ENCODE measurements at places on chromosomes 6 and 20.

GRCh38 chr6:30461055-30461454, 28.3 kb upstream of the HLA-E start:
- DNase-seq = no peak

DNA sequence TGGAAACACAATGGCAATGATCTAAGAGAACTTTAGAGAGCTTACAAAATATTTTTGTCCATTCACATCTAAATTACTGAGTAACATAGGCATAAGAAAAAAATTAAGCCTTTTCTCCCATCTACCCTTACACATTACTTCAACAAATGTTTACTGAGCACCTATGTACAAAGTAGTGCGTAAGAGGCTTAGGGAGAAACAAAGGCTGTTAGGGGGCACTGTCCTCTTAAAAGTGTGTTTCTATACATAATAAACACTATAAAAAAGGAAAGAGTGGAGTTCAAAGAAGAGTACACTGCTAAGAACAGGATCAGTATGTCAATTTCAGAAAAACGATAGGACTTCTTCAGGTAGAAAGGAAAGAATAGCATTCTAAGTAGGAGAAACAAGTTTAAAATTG, 12.2 kb downstream of the ILRUN start:
- no peak for DNase-seq

DNA sequence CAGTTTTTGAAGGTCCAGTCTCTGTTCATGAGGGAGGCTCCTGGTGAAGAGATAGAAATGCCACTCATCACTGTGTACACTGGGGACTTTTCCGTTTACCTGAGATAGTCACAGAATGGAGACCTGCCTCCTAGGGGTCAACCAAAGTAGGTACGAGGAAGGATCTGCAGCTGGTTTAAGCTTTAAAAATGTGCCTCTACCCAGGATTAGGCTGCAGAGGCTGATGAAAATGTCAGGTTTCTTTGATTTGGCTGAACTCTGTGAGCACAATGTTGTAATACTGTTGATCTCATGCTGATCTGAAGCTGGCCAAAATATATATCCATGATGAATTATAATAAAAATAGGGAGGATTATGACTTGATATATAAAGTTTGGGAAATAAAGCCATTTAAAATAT, 182.7 kb downstream of the ADAT2 start:
- DNase-seq = no peak

DNA sequence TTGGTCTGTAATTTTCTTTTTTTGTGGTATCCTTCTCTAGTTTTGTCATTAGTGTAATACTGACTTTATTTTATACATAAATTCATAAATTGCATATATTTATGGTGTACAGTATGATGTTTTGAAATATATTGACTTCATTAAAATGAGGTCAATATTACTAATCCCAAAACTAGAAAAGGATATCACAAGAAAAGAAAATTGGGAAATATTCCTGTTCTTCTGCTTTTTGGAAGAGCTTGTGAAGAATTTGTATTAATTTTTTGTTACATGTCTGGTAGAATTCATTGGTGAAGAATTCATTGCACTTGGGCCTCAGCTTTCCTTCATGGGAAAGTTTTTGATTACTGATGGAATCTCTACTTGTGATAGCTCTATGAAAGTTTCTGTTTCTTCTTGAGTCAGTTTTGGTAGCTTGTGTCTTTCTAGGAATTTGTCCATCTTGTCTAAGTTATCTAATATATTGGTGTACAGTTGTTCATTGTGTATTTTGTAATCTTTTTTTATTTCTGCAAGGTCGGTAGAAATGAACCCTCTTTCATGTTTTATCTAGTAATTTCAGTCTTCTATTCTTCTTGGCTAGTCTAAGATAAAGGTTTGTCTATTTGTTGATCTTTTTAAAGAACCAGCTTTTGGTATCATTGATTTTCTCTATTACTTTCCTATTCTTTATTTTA, 11.3 kb upstream of the ZNF451 start:
- DNase-seq = no peak

- DNase-seq = no peak
These were observed 90.0 kb upstream of the CEP162 start for GRCh38 chr6:84317463-84317862.

DNA sequence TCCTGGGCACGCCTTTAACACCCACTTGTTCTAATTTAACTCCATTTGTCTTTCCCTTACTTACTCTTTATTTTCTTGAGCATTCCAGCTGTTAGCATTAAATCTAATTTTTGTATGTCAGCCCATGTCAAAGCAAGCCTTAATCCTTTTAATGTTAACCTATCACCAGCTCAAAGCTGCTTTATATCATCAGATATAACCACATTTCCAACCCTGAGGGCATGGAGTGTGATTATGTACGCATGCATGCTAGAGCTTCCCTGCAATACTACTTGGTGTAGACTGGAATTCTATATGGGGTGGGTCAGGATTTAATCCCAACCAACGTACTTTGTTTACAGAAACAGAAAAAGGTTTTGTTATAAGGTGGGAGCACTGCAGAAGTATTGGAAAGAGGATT, 139.4 kb upstream of the HMGN3 start:
- DNase-seq = no peak

DNA sequence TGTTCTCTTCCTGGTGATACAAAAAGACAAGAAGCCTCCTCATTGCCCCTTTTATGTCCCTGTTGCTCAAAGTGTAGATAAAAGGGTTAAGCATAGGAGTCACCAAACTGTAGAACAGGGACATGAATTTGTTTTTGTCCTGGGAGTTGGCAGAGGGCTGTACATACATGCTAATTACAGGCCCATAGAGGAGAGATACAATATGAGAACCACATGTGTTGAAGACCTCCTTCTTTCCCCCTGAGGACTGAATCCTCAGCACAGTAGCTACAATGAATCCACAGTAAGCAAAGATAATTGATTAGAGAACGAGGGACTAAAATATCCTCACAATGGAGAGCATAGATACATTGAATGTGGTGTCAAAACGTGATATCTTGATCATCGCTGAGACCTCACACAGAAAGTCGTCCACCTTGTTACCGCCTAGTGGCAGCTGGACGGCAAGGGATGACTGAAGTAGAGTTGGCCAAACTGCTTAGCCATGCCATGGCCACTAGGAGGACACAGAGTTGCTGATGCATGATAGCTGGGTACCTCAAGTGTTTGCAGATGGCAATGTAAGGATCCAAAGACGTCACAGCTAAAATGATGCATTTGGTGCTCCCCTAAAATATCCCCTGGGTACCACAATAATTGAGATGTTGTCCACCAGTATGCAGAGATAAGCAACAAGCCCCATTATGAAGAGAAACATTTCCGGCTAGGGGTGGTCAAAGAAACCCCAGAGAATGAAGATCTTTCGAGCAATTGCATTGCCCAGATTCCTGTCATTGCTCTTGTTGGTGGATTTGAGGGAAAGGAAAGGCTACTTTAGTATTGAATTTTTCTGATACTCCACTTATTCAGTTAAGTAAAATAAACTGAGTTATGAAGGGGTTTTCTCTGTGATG, 15.0 kb downstream of the OR2B3 start:
- DNase-seq = no peak
